ENCODE measurements at places on chromosomes 7 and 10. TPM values are rescaled to one million over a fixed set of nuclear protein-coding genes. Genes with fewer than 3 reads are reported as not detected.
A peak's percentile ranks its signal among the peaks of the same experiment; 100 is the strongest.

SLC16A9 gene
- total RNA-seq, result 0.08 TPM

GRCh38 chr7:66930341-66930740 is 9.3 kb downstream of the TMEM248 start:
- no peak for DNase-seq
- H3K4me1 ChIP-seq, result peaks cover 24% of the 10 kb centered on the region
- no peaks in the 10 kb centered on the region for H3K27me3 ChIP-seq
- H3K36me3 ChIP-seq, result peaks cover 19% of the 10 kb centered on the region
- H3K4me3 ChIP-seq, result no peak overlapping the region

LDB3 gene
- total RNA-seq, result not detected

RAB11FIP2 gene
- total RNA-seq, result 23.6 TPM

COBL gene
- not detected for total RNA-seq

- H3K27ac ChIP-seq, result no peak overlapping the region
- H3K36me3 ChIP-seq, result no peaks in the 10 kb centered on the region
- no peaks in the 10 kb centered on the region for H3K27me3 ChIP-seq
- H3K4me3 ChIP-seq, result no peak overlapping the region
Observed at GRCh38 chr10:19935176-19935575, 118.9 kb downstream of the PLXDC2 start.

DNA sequence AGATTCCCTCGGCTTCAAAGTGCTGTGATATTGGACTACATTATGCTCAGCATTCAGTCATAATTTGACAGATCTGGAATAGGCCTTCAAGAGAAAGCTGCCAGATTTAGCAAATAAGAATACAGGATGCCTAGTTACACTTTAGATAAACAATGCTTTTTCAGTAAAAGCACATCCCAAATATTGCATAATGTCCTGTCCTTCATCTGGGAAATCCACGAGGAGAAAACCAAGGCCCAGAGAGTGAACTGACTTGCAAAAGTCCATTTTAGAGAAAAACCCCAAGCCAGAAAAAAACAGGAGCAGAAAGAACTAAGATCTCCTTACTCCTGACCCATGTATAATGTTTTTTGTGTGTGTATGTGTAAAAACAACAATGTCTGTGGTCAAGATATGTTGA is 12.0 kb upstream of the BLNK start:
- H3K4me1 ChIP-seq, result peaks cover 10% of the 10 kb centered on the region
- H3K4me3 ChIP-seq, result no peak overlapping the region
- DNase-seq, result no peak
- no peaks in the 10 kb centered on the region for H3K36me3 ChIP-seq

GRCh38 chr10:57864765-57865680 is 402.7 kb downstream of the IPMK start:
- DNase-seq, result no peak
- no peaks in the 10 kb centered on the region for H3K27me3 ChIP-seq
- no peak overlapping the region for H3K27ac ChIP-seq
- H3K4me3 ChIP-seq, result no peak overlapping the region
- no peaks in the 10 kb centered on the region for H3K4me1 ChIP-seq
- H3K36me3 ChIP-seq, result no peaks in the 10 kb centered on the region

UCN3 gene
- total RNA-seq, result not detected

- no peak overlapping the region for H3K27ac ChIP-seq
- no peak for DNase-seq
- H3K4me1 ChIP-seq, result no peaks in the 10 kb centered on the region
- H3K36me3 ChIP-seq, result no peaks in the 10 kb centered on the region
- H3K4me3 ChIP-seq, result no peak overlapping the region
Observed at GRCh38 chr7:132279718-132280117, 296.6 kb downstream of the PLXNA4 start.

GRCh38 chr10:93826355-93826754 is 67.4 kb upstream of the SLC35G1 start:
- H3K4me1 ChIP-seq, result peaks cover 5% of the 10 kb centered on the region
- peaks cover 17% of the 10 kb centered on the region for H3K27me3 ChIP-seq
- H3K4me3 ChIP-seq, result no peak overlapping the region
- no peaks in the 10 kb centered on the region for H3K36me3 ChIP-seq

GHRHR gene
- not detected for total RNA-seq

GRCh38 chr7:132380059-132380458 is 196.2 kb downstream of the PLXNA4 start:
- peaks cover 51% of the 10 kb centered on the region for H3K27me3 ChIP-seq
- H3K27ac ChIP-seq, result no peak overlapping the region
- H3K4me1 ChIP-seq, result peaks cover 5% of the 10 kb centered on the region
- no peak overlapping the region for H3K4me3 ChIP-seq
- no peak for DNase-seq

GRCh38 chr10:110859206-110859972 is 12.3 kb upstream of the PDCD4 start:
- DNase-seq, result no peak
- peaks cover 68% of the 10 kb centered on the region for H3K4me1 ChIP-seq
- peaks cover 6% of the 10 kb centered on the region for H3K36me3 ChIP-seq
- H3K27me3 ChIP-seq, result no peaks in the 10 kb centered on the region
- H3K4me3 ChIP-seq, result peak overlapping the region; percentile 32

DNA sequence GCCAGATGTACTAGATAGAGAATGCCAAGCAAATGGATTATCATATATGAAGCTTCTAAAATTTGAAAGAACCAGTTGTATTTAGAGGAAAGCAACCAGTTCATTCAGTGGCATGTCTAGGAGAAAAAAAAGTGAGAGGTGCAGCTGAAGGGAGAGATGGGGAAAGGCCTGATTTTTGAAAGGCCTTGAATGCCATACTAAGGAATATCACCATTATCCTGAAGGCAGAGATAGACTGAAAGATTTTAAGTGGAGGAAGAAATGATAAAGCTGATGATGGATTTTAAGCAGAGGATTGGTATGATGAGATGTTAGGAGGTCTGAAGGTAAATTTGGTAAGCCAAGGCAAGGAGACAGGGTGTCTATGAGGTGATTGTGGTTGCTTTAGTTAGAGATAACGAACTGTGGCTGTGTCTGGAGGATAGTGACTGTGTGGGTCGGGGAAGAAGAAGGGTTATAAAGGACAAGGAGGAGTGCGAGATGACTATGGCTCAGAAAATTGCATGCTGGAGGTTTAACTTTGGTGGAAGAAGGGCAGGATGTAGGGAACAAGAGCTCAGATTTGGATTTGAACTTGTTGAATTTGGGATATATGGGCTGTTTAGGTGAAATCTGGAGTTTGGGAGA is 330.8 kb downstream of the EXOC4 start:
- no peak overlapping the region for H3K27ac ChIP-seq
- H3K27me3 ChIP-seq, result no peaks in the 10 kb centered on the region
- no peak overlapping the region for H3K4me3 ChIP-seq
- no peaks in the 10 kb centered on the region for H3K4me1 ChIP-seq
- H3K36me3 ChIP-seq, result peaks cover 6% of the 10 kb centered on the region

GRCh38 chr10:13376746-13377145 is 28.7 kb upstream of the SEPHS1 start:
- H3K27ac ChIP-seq, result no peak overlapping the region
- no peaks in the 10 kb centered on the region for H3K36me3 ChIP-seq
- no peak overlapping the region for H3K4me3 ChIP-seq
- H3K27me3 ChIP-seq, result peaks cover 8% of the 10 kb centered on the region
- DNase-seq, result no peak

DNA sequence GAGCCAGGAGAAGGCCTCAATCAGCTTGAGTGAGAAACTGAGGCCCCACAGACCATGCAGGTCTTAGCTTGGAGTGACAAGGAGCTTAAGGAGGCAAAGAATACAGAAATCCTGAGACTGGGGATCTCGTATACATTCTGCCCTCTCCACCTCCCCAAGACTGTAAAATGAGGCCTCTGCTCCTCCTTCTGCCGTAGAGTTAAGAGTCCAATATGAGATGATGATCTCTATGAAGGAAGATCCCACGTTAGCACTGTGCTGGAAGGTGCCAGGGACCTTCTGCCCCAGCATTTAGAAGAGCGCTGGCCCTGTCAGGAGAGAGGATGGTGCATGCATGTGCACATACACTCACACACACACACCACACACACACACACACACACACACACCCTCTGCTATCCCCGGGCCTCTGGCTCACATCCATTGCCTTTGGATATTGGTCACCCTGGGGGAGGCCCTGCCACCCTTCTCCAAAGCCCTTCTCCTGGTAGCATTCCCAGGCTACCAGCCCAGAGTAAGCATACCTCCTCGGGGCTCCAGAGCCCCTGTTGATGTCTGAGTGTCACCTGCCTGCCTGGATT is 15.0 kb downstream of the ZCCHC24 start:
- no peaks in the 10 kb centered on the region for H3K27me3 ChIP-seq
- no peak for DNase-seq
- H3K4me1 ChIP-seq, result peaks cover 7% of the 10 kb centered on the region
- H3K36me3 ChIP-seq, result no peaks in the 10 kb centered on the region
- no peak overlapping the region for H3K27ac ChIP-seq
- H3K4me3 ChIP-seq, result no peak overlapping the region

- DNase-seq, result no peak
- H3K27me3 ChIP-seq, result no peaks in the 10 kb centered on the region
- no peaks in the 10 kb centered on the region for H3K4me1 ChIP-seq
Observed at GRCh38 chr10:76329891-76330575, 898.6 kb downstream of the LRMDA start.

DNA sequence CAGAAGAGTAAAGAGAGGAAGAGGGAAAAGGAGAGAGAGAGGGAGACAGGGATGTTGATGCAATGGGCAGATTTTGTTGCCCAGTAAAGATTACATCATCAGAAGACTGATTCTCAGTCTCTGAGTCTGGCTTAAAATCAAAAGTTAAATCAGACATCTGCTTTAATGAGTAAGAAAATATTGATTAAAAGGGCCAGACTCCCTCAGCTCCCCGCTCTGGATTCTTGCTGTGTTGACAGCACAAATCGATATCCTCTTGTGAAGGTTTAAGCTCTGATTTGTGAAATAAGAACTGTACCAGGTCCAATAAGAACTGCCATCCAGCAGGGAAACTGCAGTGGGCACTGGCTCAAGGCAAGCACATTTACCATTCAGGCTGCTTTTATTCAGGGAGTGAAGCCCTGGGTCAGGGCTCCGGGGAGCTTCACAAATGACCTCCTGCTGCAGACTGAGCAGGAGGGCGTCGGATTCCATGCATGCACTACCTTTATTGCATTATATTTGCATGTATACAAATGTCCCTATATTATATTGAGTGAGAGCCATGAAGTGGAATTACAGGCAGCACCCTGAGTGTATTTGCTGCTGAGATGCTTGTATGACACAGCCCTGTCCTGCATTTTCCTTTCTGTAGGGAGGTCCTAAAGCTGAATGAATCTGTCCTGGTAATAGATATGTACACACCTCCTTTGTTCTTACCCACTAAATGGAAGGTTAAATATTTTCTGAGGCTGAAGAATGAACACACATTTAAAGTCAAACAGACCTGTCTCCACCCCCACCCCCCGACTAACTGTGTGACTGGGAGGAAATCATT is 401.5 kb downstream of the REEP3 start:
- no peak overlapping the region for H3K27ac ChIP-seq
- no peak overlapping the region for H3K4me3 ChIP-seq
- H3K4me1 ChIP-seq, result no peaks in the 10 kb centered on the region
- H3K27me3 ChIP-seq, result peaks cover 10% of the 10 kb centered on the region

SPDYE8 gene
- not detected for total RNA-seq

ZKSCAN1 gene
- total RNA-seq, result 88.8 TPM

CFAP43 gene
- total RNA-seq, result 0.25 TPM

LIPN gene
- not detected for total RNA-seq

DNA sequence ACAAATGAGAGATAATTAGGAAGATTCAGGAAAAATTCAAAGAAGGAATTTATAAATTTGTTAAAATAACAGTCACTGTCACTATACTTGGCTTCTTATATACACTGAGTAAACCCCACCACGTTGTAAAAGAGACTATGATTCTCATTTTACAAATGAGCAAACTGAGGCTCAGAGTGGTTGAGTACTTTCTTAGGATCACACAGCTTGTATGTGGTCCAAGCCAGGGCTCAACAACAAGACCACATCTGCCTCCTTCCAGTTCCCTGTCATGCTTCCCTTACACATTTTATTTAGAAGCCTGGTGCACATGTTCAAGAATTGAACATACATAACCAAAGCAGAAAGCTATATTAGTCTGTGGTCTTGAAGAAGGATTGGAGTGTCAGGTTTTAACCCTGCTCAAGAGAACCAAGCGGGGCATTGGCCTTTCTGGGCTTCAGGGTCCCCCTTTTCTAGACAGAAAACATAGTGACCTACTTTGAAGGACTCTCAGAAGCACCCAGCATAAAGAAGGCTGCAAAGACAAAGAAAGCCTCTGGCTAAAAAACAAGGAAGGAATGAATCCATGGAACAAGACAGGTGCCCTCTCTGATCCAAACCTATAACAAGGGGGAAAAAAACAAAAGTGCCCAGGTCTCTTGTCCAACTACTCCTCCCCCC is 846 bp downstream of the MRLN start:
- H3K27ac ChIP-seq, result no peak overlapping the region
- H3K27me3 ChIP-seq, result no peaks in the 10 kb centered on the region
- no peak for DNase-seq
- H3K4me1 ChIP-seq, result no peaks in the 10 kb centered on the region

DNA sequence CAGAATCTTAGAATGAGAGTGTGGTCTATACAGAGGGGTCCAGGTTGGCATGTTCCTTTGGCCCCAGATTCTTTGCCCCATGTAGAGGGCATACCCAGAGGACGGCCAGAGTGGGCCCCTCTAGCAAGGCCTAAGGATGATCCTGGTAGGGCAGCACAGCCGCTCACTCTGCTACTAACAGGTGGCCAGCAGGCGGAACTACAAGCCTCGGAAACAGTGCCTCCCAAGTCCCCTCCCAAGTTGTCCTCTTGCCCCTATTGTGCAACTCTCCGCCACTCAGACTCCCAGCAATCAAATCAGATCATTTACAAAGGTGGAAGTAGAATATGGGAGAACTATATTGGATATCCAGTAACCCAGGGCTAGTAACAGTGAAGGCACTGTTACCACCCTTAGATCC is 107.4 kb downstream of the STRA8 start:
- H3K36me3 ChIP-seq, result no peaks in the 10 kb centered on the region
- no peak overlapping the region for H3K27ac ChIP-seq
- H3K27me3 ChIP-seq, result peaks cover 2% of the 10 kb centered on the region
- no peak overlapping the region for H3K4me3 ChIP-seq

DNA sequence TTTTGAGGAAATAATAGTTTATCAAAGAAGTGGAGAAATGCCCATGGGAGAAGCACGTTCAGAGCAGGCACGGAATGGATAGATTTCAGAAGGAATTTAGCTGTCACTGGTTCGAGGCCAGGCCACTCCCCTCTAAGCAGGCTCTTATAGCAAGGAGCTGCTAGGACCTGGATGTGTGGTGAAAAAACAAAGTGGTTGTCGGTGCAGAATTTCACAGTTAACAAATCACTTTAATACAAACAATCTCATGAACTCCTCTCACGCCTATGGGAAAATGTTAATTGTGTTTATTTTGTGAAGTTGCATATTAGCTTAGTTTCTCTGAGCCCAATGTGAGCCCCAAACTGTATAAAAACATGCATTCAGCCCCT is 176.3 kb downstream of the PKD1L1 start:
- H3K4me3 ChIP-seq, result no peak overlapping the region
- H3K36me3 ChIP-seq, result no peaks in the 10 kb centered on the region
- no peak overlapping the region for H3K27ac ChIP-seq
- H3K27me3 ChIP-seq, result peaks cover 5% of the 10 kb centered on the region
- no peak for DNase-seq

GRCh38 chr10:88253128-88253527 is 330.0 kb downstream of the RNLS start:
- peaks cover 6% of the 10 kb centered on the region for H3K4me1 ChIP-seq
- no peak overlapping the region for H3K27ac ChIP-seq
- no peaks in the 10 kb centered on the region for H3K27me3 ChIP-seq
- H3K36me3 ChIP-seq, result no peaks in the 10 kb centered on the region
